Pulmonary artery endothelial cell (primary cell): ENCODE measurements at places on chromosomes 13 and 19.

GRCh38 chr13:76725211-76725610 is 161.0 kb downstream of the KCTD12 start:
- peak; percentile 78 for DNase-seq

DNA sequence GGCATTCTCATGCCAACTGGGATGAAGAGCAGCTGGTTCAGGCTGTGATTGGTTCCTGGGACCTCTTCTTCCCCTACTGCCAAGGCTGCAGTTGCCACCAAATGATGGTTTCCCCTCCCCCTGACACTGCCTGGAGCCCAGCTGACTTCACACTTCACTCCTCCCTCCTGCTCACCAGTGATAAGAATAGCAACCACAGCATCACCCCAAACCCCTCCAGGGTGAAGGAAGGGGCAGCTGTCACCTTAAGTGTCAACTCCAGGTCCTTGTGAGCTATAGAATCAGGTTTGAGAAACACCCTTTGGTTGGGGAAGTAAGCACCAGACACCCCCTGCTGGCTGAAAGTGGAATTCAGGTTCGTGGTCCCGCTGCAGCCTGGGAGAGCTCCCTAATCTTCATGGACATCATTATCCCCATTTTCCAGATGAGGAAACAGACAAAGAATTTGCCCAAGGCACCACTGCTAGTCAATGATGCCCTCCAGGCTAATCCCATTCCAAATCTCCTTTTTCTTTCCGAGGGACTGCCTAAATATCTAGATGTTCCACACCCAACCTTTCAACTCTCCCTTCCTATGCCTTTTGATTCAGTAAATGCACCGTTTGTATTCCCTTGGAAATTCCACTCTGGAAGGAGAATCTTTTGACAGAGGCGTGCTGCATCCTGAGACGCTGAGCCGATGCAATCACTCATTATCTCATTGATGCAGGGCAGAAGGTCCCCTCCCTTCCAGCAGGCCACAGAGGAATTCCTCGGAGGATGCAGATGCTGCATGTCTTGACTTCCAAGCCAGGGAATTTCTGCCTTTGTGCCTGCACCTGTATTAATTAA is 50.6 kb upstream of the UQCRFS1 start:
- DNase-seq = no peak

DNA sequence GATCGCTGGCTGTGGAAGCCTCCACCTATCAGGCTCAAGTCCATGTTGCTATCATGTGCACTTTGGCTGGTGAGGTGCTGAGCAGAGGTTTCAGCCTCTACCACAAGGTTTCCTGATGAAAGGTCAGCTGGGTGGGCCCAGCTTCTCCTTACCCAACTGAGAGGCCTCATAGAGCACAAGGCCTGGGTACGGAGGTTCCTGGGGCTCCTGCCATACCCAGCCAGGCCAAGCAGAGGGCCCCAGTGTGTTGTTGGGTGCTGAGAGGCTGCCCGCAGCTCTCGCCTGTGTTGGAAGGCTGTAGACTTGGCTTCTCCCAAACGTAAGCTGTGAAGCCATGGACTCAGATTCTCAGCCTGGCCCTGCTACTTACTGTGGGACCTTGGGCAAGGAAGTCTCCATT is 28.2 kb downstream of the ACTN4 start:
- DNase-seq = no peak

GRCh38 chr13:96783057-96783456 is 211.2 kb downstream of the OXGR1 start:
- no peak for DNase-seq

GRCh38 chr13:103884101-103884723 is 818.0 kb upstream of the SLC10A2 start:
- no peak for DNase-seq

- no peak for DNase-seq
Observed at GRCh38 chr19:18419699-18420460, 682 bp downstream of the SSBP4 start.

DNA sequence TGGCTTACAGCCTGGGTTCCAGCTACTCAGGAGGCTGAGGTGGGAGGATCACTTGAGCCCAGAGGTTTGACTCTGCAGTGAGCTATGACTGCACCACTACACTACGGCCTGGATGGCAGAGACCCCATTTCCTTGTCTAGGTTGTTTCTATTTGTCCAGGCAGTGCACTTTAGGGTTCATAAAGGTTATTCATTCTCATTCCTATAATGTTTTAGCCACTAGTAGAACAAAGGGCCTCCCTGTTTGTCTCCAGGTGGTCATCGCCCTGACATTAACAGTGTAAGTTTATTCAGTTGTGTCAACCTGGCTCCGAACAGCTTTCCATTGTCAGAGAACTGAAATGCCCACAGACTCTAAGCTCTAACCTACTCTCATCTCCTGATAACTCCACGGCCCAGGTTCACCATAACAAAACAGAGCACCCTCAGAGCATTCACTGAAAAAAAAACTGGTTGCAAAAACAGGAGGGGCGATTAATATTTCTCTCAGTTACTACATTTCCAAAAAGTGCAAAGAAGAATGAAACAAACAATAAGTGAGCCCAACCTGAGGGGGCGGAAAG is 37.1 kb downstream of the SMAD9 start:
- DNase-seq = no peak
